Cerebellar nuclear complex (tissue), 1 donor: ENCODE measurements at places on chromosomes 12 and 14.

GRCh38 chr12:25553098-25553497 lies at the start of gene LMNTD1:
LMNTD1 (minus strand) TSS chr12:25553283; CDS start chr12:25552959, 324 bp downstream.
- no peak for DNase-seq

- no peak for DNase-seq
Measured at GRCh38 chr14:92680781-92681650, 67.4 kb downstream of the LGMN start.

DNA sequence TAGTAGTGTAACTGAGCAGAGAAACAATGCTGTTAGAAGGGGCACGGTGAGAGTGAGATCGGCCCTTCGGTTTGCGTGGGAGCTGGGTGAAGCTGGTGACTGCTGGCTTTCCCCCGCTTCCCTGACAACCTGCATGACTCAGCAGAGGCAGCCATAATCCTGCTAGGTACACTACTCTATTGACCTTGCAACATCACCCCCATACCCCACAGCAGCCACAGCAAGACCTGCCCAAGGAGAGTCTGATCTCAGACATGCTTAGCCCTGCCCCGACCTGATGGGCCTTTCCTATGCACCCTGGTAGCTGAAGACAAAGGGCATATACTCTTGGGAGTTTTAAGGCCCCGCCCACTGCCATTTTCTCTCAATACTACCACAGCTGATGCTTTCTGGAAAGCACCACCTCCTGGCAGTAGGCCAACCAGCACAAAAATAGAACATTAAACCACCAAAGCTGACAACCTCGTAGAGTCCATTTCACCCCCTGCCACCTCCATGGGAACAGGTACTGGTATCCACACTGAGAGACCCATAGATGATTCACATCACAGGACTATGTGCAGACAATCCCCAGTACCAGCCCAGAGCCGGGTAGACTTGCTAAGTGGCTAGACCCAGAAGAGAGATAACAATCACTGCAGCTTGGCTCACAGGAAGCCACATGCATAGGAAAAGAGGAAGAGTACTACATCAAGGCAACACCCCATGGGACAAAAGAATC lies 75.9 kb upstream of the RGS6 start:
- DNase-seq, result no peak

DNA sequence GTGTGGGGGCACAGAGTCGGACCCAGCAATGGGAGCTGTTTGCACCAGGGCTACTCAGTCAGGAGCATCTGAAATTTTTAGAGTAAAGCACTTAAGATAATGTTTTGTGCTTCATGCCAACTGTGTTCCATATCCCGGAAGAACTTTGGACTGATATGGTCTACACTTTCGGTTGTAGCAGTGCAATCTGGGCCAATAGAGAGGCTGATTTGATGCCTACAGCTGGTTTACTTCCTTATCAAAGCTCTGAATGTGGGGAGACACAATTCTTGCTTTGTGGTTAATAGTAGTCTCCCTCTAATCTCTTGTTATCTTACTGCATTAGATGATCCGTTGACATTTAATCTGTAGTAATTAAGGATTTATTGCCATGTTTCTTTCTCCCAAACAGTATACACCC lies 7.8 kb upstream of the VDR start:
- DNase-seq, result no peak

- no peak for DNase-seq
Measured at GRCh38 chr14:51682411-51682810, 30.7 kb downstream of the FRMD6 start.

GRCh38 chr12:100186071-100186470 lies 14.5 kb upstream of the ACTR6 start:
- no peak for DNase-seq

GRCh38 chr12:54299515-54300224 lies 1.1 kb downstream of the NFE2 start:
- no peak for DNase-seq
